ENCODE measurements at places on chromosomes 4 and X.

- no peak for DNase-seq
These were observed 28.9 kb downstream of the NSD2 start for GRCh38 chr4:1900087-1900433.

- DNase-seq: peak; percentile 24
These were observed 13.3 kb downstream of the CETN2 start for GRCh38 chrX:152817078-152817764.

GRCh38 chr4:67558493-67558892 is at the start of gene STAP1:
Gene STAP1 (plus strand): TSS chr4:67558727. CDS start chr4:67558810, 83 bp downstream.
- DNase-seq: no peak

GRCh38 chr4:78244705-78245485 is 187.8 kb downstream of the FRAS1 start:
- DNase-seq: no peak
